ENCODE measurements at places on chromosomes 11 and 22. TPM values are rescaled to one million over a fixed set of nuclear protein-coding genes. Genes with fewer than 3 reads are reported as not detected.

Gene SYCE3
- 0.46 TPM for total RNA-seq

Gene SCGB1C1
- total RNA-seq: not detected

GRCh38 chr11:3642071-3642951 is 519 bp upstream of the ART5 start:
- peaks cover 10% of the 10 kb centered on the region for H3K4me1 ChIP-seq

- no peak overlapping the region for H3K27ac ChIP-seq
- peak overlapping the region; percentile 70 for H3K4me3 ChIP-seq
- DNase-seq: no peak
- H3K36me3 ChIP-seq: no peaks in the 10 kb centered on the region
- H3K27me3 ChIP-seq: peaks cover 93% of the 10 kb centered on the region
These were observed 13.6 kb downstream of the KCNJ5 start for GRCh38 chr11:128904656-128905344.

DNA sequence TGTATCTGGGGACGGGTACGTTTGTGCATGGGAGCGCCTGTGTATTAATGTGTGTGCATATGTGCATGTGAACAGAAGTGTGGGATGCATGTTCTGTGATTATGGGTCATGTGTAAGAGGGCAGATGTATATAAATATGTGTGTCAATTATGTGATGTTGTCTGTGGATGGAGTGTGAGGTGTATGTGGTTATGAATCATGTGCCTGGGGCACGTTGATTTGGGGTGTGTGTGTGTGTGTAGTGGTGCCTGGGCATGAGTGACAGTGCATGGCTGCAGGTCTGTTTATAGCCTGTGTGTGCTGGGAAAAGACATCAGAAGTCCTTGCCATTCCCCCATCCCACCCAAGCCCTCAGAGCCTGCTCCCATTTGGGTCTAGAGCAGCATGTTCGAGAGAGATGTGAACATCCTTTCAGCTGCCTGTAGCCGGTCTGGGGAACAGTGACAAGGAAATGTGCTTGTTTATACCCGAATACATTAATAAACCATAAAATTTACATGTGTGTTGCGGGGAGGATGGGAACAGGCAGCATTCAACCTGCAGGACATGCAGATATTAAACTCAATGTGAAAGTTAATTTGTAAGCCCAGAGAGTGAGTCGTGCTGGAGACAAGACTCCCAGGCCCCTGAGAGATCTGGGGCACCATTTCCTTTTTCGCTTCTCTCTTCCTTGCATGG is 129.0 kb downstream of the NECTIN1 start:
- no peak overlapping the region for H3K4me3 ChIP-seq
- H3K27me3 ChIP-seq: peaks cover 16% of the 10 kb centered on the region
- DNase-seq: no peak
- no peak overlapping the region for H3K27ac ChIP-seq

- H3K4me1 ChIP-seq: no peaks in the 10 kb centered on the region
- H3K27ac ChIP-seq: no peak overlapping the region
- no peak overlapping the region for H3K4me3 ChIP-seq
- H3K36me3 ChIP-seq: peaks cover under 1% of the 10 kb centered on the region
These were observed 234.2 kb downstream of the AASDHPPT start for GRCh38 chr11:106311531-106312230.

DNA sequence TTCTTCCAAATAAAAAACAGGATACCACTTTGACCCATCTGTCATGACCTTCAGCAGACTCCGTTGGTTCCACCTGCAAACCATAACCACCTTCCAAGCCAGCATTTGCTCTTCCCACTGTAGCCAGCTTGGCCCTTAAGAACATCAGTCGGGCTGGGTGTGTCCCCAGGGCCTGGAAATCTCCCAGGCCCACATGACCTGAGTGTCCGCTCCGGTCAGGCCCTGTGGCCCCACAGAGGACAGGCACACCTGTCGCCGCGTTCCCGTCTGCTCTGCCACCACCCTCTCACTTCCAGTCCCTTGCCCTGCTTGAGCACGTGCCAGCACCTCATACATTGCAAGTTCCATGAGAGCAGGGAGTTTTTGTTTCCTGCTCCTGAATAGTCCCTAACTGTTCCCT is 65.7 kb upstream of the PITPNB start:
- no peak overlapping the region for H3K4me3 ChIP-seq
- DNase-seq: no peak
- peaks cover 12% of the 10 kb centered on the region for H3K36me3 ChIP-seq
- H3K27ac ChIP-seq: no peak overlapping the region

DNA sequence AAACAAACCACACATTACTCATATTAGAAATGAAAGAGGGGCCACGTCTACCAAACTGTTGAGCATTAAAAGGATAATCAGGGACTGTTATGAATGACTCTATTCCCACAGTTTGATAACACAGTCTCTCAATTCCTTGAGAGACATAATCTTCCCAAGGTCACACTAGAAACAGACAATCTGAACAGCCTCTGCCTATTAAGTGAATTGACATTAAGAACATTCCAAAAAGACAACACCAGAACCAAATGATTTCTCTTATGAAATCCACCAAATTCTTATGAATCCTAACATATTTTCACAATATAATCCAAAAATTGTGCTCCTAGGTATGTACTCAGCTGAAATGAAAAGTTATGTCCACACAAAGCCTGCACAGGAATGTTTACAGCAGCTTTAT is 4.6 kb downstream of the RFPL1 start:
- H3K27ac ChIP-seq: no peak overlapping the region
- H3K4me1 ChIP-seq: peaks cover 8% of the 10 kb centered on the region
- H3K36me3 ChIP-seq: no peaks in the 10 kb centered on the region
- H3K4me3 ChIP-seq: no peak overlapping the region
- no peak for DNase-seq
- no peaks in the 10 kb centered on the region for H3K27me3 ChIP-seq

DNA sequence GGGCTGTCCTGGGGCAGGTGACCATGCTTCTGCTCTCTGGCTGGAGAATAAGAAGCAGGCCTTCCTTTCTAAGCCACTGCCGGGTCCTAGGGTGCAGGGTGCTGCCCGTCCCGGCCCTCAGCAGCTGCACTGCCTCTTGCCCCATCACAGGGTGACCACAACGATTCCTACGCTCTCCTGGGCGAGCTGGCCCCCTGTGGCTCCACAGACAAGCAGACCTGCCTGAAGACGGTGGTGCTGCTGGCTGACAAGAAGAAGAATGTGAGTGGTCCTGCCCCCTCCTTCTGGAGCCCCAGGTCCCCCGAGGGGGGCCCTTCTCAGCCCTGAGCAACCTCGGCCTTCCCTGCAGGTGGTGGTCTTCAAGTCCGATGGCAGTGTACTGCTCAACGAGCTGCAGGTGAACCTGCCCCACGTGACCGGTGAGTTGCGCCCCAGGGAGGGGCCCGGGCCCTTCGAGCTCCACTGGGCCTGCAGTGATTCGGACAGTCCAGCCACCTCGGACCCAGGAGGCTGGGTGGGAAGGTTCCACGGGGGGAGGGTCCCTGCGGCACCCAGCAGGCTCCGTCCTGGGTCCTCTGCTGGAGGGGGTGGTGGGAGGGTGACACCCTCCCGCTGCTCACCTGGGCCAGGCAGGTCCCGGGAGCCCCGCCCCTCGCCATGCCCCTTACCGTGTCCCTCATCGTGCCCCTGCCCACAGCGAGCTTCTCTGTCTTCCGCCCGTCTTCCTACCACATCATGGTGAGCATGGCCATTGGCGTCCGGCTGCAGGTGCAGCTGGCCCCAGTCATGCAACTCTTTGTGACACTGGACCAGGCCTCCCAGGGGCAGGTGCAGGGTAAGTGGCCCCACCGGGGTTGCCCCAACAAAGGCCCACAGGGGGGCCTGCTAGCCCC is 8.3 kb downstream of the MUC2 start:
- H3K36me3 ChIP-seq: no peaks in the 10 kb centered on the region
- no peak overlapping the region for H3K4me3 ChIP-seq
- H3K4me1 ChIP-seq: no peaks in the 10 kb centered on the region
- no peak overlapping the region for H3K27ac ChIP-seq

DNA sequence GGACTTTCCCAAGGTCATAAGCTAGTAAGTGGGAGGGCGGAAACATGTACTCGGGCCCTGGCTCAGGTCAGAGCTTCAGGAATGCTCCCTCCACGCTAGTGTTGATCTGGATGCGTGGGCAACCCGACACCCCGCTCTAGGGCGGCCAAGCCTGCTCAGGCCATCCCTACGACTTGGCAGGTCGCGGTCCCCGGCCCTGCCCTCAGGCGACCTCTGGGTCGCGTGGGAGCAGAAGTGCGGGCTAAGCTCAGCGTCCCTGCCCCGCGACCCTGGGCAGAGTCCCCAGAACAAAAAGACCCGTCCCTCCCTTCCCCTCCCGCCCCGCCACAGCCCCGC is 781 bp upstream of the TEF start:
- H3K4me3 ChIP-seq: peak overlapping the region; percentile 69
- peak overlapping the region; percentile 89 for H3K27ac ChIP-seq
- DNase-seq: no peak
- no peaks in the 10 kb centered on the region for H3K36me3 ChIP-seq
